ENCODE measurements at places on chromosomes 7 and 10.

GRCh38 chr7:24948739-24949138 lies 31.2 kb downstream of the OSBPL3 start:
- DNase-seq = no peak

GRCh38 chr10:132977076-132977475 lies 34.7 kb upstream of the CFAP46 start:
- DNase-seq = no peak

DNA sequence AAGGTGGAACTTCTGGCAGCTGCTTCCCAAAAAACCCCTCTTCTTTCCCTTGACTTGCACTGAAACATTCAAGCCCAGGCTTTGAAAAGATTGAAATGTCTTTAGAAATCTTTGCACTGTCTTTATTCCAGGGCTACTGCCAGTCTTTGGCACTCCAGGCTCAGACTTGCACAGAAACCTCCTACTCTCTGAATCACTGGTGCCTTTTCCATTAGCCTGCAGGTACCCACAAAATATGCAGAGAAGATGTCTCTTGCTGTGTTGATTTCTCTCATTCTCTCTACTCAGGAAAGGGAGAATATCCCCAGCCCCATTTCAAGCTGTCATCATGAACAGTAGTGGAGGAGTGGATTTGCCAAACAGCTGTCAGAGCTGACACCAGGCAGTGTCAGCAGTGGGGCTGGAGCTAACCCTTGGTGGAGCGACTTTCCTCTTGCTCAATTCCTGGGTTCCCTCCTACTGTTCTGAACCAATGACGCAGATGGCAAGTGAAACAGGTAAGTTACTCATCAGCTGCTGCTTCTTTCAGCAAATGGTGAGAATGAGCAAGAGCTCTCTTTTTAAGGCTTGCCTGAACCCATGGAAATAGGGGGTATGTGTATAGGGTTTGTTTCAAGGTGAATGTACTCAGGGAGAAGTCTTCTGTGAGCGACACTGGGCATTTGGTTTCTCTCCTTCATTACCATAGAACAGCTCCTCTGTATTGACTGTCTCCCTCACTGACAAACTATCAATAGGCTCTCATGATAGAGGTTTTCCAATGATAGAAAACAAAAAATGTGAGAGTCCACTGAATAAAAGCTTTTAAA lies 362.4 kb downstream of the ADRA2A start:
- DNase-seq = no peak

DNA sequence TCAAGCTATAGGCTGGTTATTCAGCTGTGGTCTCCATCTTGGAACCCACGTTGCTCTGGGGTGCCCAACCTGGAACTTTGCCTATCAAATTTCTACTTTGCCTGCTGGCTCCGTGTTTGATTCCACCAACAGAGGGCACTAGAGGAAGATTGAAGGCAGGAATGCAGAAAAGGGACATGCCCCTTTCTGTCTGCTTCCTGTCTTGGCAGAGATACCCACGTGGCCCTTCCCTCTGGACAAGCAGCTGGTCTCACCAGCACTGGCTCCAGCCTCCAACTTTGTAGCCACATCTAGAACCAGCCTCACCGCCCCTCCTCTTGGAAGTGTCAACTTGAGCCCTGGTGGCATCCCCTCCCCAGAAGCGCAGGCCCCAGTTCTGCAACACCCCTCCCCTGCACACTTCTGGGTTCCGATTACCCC lies 52.1 kb upstream of the ZNF438 start:
- peak; percentile 28 for DNase-seq

GRCh38 chr7:84914598-84914997 lies 272.3 kb downstream of the SEMA3D start:
- no peak for DNase-seq

DNA sequence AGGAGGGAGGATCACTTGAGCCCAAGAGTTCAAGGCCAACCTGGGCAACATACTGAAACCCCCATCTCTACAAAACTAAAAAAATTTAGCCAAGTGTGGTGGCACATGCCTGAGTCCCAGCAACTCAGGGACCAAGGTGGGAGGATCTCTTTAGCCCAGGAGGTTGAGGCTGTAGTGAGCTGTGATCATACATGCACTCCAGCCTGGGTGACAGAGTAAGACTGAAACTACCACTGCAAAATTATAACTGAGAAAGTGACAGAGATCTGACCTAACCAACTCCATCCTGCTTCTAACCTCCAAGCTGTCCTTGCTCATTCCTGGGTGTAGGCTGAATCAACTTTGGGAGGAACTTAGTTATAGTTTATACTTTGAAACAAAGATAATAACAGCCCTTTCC lies 59.4 kb downstream of the HTR7 start:
- DNase-seq = no peak

DNA sequence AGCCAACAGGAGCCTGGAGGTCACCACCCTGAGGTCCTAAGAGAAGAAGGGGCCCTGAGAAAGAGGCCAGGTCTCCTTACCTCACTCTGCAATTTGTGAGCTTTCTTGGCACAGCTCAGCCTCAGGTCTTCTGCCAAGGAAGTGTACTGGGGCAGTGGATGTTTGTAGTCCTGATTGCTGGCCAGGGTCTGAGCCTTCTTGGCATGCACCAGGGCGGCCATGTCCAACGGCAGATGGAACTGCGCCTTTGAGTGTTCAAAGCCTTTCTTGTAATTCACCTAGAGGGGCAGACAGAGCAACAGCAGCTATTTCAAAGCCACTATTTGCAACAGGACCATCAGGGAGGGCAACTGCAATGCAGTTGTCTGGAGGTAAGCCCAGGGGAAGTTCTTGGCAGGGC lies 51.7 kb downstream of the NRAP start:
- DNase-seq = no peak

DNA sequence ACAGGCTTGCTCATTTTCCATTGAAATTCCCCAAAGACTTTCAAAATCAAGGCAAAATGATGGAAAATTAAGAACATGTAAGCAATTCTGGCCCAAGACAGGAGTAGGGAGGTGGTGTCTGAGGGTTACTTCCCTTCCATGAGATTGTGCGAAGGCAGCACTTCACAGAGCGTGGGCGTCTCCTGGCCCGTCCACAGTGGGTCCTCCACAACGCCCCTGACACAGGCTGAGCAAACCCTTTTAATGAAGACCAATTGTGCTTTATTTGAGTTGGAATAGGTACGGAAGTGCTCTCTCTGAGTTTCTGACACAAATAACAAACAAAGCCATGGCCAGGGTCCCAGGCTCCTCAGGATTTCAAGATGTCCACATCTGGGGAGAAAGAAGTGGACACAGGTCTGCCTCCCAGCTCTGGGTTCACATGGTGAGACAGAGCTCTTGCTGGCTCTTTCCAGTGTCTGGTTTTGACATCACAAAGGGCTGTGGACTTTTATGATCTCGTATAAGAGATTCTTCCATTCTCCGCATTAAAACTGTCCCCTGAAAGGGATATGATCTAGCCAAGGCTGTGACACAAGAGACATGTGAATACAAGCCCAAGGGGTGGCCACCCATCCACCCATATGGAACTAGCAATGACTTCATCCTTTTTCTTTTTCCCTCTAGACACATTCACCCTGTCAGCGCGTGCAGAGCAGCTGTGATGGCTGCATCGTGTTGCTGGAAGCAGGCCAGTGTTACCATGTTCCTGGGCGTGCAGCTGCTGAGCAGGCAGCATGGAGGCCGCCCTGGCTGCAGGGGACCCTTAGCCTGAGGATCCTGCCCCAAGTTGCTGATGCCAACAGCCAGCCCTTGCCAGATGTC lies 145.6 kb downstream of the ADAM12 start:
- peak; percentile 48 for DNase-seq

GRCh38 chr10:19570991-19571390 lies 245.2 kb upstream of the PLXDC2 start:
- no peak for DNase-seq

GRCh38 chr10:96610817-96611216 lies 24.0 kb upstream of the TM9SF3 start:
- no peak for DNase-seq

DNA sequence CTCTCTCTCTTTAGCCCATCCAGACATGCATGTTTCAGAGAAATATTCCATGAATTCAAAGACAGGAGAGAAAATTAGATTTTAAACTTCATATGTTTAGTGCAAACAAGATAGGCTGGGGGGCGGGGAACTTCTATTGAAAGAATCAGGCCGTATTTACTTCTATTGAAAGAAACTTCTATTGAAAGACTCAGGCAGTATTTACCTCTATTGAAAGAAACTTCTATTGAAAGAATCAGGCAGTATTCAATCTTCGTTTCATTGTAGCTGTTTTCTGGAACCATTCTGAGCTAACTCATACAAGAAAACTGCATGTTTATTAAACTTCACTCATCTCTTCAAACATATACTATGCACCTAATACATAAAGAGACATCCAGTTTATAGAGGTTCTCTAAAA lies 123.1 kb downstream of the TYW1B start:
- no peak for DNase-seq

DNA sequence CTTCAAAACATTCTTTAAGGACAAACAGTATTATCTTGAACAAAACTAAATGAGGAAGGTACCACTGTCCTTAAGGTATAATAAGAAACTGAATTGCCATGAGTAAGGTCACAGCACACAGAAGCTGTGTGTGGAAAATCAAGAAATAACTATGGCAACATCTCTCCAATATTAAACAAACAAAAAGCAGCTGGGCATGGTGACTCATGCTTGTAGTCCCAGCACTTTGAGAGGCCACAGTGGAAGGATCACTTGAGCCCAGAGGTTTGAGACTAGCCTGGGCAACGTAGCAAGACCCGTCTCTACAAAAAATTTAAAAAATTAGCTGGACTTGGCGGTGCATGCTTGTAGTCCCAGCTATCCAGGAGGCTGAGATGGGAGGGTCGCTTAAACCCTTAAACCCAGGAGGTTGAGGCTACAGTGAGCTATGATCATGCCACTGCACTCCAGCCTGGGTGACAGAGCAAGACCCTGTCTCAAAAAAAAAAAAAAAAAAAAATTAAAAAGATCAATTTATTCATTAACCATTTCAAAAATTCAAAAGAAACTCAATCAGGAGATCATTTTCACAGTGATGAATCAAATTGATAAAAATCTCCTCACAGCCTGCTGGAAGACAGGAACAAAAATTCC lies 195.4 kb downstream of the SKIDA1 start:
- DNase-seq = no peak

DNA sequence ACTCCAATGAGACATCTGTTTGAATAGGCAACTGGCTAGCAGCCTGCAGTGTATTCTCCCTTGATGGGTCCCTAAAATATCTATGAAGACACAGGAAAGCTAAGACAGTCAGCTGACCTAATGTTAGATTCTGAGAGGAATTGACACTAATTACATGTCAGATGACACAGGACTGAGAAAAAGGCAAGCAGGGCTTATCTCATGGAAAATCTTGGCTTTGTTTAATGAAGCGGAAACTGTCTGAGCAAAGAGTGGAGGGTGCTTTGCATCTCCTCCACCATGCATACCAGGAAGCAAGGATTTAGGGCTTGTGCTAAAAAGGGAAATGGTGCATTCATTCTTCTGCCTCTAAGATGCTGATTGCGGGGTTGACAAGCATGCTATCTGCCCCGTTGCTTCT lies 135.5 kb upstream of the GLI3 start:
- DNase-seq = peak; percentile 62

DNA sequence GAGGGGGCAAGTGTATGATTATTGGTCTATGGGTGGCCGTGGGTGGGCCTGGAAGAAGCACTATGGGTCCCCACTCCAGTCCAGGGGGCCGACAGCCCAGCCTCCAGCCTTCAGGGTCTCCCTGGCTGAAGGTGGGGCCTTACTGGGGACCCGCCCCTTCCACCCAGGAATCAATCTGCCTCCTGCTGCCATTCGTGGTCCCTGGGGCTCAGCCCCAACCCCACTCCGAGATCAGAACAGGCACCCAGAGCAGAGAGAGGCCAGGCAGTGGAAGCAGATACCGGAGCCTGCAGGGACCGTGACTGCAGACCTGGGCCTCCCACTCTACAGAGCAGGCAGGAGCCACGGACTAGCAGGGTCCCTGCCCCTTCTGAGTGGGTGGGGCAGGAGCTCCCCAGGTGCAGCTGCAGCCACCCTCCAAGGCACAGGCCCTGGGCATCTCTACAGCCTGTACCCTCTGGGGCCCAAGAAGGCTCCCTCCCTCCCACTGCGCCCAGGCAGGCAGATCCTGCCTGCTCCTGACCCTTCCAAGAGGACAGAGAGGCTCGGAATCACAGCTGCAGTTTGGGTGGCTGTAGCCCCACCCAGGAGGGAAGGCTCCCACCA lies 13.6 kb upstream of the FOXL3 start:
- DNase-seq = no peak

All from retina (tissue), 1 donor.